ENCODE measurements at places on chromosomes 7 and 10. TPM values are rescaled to one million over a fixed set of nuclear protein-coding genes. Genes with fewer than 3 reads are reported as not detected.

- no peaks in the 10 kb centered on the region for H3K27me3 ChIP-seq
- H3K4me1 ChIP-seq: peaks cover 30% of the 10 kb centered on the region
- no peak overlapping the region for H3K27ac ChIP-seq
- peaks cover 16% of the 10 kb centered on the region for H3K36me3 ChIP-seq
These were observed 130.5 kb downstream of the CDK14 start for GRCh38 chr7:90726623-90727022.

DNA sequence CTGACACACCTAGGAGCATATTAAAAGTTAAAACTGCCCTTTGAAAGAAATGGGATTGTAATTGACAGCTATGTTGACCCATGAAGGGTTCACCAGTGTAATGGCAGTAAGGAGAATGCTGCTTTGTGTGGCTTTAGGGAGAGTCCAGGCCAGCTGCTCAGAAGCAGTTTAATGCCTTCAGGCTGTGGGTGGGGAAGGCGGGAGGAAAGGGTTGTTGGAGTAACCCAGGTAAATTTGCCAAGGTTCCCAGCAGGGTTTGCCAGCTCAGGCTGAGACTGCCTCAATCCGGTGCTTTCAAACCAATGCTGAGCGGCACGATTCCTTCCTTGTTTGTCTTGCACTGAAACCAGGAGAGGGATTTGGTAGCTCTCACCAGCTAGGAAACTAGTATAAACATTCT is 637.2 kb downstream of the INHBA start:
- H3K4me1 ChIP-seq: no peaks in the 10 kb centered on the region
- no peak for DNase-seq
- no peak overlapping the region for H3K27ac ChIP-seq
- no peak overlapping the region for H3K4me3 ChIP-seq

GRCh38 chr7:26854876-26855855 is 9.2 kb downstream of the SKAP2 start:
- no peaks in the 10 kb centered on the region for H3K36me3 ChIP-seq
- DNase-seq: no peak
- H3K4me1 ChIP-seq: peaks cover 7% of the 10 kb centered on the region
- no peak overlapping the region for H3K27ac ChIP-seq

DNA sequence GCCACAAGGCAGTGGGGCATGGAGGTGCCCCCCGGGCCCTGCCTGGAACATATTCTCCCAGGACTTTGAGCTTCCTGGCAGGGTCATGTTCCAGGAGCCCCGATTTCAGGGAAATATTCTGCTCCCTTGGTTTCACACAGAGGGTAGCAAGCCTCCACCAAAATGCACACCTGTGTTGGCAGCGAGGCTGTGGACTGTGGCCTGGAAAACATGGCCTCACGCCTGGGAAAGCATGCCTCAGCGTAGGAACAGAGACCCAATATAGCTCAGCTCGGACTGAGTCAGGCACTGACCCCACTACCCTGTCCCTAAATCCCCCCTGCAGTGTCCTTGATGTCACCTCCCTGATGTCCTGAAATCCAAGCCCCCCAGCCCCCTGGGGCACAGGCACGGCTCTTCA is 92.0 kb downstream of the KCNMA1 start:
- DNase-seq: no peak
- H3K27me3 ChIP-seq: peaks cover 7% of the 10 kb centered on the region
- H3K4me1 ChIP-seq: no peaks in the 10 kb centered on the region
- H3K4me3 ChIP-seq: no peak overlapping the region
- H3K27ac ChIP-seq: no peak overlapping the region

GRCh38 chr10:113274176-113274829 is 278.6 kb upstream of the HABP2 start:
- peaks cover 24% of the 10 kb centered on the region for H3K4me1 ChIP-seq
- H3K4me3 ChIP-seq: no peak overlapping the region
- H3K27ac ChIP-seq: peak overlapping the region; percentile 63
- DNase-seq: no peak
- peaks cover 12% of the 10 kb centered on the region for H3K36me3 ChIP-seq
- H3K27me3 ChIP-seq: no peaks in the 10 kb centered on the region

DNA sequence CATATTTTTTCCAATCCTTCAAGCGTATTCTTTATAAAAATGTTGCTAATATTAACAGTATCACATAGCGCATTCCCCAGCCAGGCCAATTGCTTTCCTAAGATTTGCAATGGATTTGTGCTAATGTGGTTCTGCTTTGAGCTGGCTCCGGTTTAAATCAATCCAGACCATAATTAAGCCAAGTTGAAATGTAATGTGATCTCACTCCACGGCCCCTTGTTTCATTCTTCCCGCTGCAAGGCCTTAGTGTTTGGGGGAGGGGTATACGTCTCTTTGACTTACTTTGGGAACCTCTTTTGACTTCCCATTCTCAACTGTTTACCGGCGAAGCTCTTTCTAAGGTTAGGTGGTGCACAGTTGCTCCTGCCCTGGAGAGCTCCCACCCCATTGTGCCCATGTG is 86.4 kb downstream of the PRPF18 start:
- peak overlapping the region; percentile 31 for H3K4me3 ChIP-seq
- H3K4me1 ChIP-seq: peaks cover 27% of the 10 kb centered on the region
- DNase-seq: no peak
- H3K36me3 ChIP-seq: peaks cover 34% of the 10 kb centered on the region
- H3K27ac ChIP-seq: peak overlapping the region; percentile 25

DNA sequence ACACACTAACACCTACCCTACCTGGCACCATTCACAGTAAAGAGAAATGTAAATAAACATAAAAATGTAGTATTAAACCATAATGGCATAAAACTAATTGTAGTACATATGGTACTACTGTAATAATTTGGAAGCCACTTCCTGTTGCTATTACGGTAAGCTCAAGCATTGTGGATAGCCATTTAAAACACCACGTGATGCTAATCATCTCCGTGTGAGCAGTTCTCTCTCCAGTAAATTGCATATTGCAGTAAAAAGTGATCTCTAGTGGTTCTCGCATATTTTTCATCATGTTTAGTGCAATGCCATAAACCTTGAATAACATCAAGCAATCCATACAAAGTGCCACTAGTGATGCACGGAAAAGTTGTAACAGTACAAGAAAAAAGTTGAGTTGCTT is 75.4 kb downstream of the CFTR start:
- no peaks in the 10 kb centered on the region for H3K36me3 ChIP-seq
- no peak for DNase-seq
- no peaks in the 10 kb centered on the region for H3K27me3 ChIP-seq
- H3K4me1 ChIP-seq: no peaks in the 10 kb centered on the region
- H3K4me3 ChIP-seq: no peak overlapping the region
- H3K27ac ChIP-seq: no peak overlapping the region

FAM25A gene
- not detected for total RNA-seq

CTAGE15 gene
- total RNA-seq: not detected

GTPBP10 gene
- total RNA-seq: 20.4 TPM

ZNF853 gene
- total RNA-seq: 9.2 TPM
